ENCODE measurements at places on chromosomes 13 and 19.
A peak's percentile ranks its signal among the peaks of the same experiment; 100 is the strongest.

DNA sequence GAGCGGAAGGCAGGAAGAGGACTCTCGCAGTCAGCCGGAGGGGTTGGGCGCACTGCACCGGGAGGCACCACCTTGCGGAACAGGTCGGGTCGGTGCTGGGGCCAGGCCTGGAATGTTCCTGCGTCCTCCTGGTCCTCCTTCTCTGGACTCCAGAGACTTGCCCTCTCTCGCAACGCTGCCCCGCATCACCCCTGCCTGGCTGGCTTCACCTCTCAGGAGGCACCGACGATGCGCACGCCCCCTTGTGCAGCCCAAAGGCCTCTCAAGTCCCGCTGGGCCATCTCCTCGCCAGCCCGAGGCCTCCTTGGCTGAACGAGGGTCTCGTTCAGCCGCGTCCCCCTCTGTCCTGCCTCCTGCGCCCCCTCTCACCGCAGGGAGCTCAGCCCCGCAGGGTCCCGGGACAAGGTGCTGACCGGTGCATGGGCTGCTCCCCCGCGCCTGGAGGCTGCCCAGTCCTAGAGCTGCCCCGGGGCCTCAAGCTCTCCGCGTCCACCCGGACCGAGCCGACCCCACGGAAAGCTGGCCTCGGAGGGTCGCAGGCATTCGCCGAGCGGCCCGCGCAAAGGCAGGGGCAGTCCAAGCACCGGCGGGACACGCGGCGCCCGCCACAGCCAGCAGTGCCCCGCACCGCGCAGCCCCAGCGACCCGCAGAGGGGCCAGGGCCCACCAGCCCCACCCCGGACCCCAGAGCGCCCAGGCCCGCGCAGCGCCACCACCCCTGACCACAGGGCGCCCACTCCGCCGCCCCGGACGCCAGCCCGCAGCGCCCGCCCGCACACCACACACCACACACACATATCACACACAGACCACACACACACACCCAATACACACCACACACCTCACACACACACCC lies 133.8 kb downstream of the CRYL1 start:
- DNase-seq: no peak

DNA sequence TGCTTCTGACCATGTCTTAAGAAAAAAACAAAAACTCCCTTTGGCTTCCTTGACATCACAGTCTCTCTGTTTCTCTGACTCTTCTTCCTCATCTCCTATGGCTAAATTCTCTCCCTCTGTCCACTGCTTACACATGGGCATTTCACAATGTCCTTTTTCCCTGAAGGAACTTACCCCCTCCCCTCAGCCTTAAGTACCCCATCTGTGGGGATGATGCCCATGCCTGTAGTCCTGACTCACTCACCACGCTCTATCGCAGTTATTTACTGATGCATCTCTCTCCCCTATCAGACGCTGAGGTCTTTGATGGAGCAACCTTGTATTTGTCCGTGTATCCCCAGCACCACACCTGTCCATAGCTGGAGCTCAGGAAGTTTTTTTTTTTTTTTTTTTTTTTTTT lies 32.4 kb downstream of the ACTN4 start:
- DNase-seq: no peak

DNA sequence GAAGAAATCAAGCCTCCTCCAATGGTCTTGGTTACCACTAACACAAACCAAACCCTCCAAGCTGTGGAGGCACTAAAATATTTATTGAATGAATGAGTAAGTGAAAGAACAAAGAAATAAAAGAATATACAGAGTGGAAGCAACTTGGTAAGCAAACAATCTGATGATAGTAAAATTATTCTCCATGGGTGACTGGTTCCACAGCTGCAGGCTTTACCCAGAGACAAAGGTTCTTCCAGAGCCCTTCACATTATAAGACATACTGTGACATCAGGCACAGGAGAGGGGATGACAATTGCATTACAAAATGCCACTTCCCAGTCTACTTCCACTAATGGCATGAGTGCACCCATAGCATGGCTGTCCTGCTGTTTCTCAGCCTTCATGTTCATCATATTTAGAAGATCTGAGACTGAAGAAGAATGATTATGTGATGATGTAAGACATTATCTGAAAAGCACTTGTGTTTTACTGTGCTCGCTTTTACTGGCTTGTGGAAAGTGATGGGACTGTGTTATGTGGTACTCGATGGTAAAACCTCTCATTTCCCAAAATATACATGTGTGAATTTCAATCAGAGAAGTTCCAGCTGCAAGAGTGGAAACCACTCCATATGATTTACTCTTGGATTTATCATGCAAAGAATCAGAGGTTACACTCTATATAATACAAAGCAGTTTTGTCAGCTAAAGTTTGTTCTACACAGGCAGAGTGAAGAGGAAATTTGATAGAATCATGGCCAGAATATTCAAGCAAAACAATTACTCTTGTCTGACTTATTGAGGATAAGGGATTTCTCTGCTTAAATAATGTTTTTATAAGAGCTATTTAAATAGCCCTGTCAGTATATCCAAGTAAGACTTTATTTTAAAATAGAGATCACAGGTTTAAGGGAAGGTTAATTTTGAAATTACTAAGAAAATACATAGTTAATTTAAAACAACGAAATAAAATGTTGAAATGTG lies 220.2 kb upstream of the NBEA start:
- no peak for DNase-seq

- DNase-seq: no peak
These were observed 389.3 kb downstream of the DACH1 start for GRCh38 chr13:71477735-71478134.

DNA sequence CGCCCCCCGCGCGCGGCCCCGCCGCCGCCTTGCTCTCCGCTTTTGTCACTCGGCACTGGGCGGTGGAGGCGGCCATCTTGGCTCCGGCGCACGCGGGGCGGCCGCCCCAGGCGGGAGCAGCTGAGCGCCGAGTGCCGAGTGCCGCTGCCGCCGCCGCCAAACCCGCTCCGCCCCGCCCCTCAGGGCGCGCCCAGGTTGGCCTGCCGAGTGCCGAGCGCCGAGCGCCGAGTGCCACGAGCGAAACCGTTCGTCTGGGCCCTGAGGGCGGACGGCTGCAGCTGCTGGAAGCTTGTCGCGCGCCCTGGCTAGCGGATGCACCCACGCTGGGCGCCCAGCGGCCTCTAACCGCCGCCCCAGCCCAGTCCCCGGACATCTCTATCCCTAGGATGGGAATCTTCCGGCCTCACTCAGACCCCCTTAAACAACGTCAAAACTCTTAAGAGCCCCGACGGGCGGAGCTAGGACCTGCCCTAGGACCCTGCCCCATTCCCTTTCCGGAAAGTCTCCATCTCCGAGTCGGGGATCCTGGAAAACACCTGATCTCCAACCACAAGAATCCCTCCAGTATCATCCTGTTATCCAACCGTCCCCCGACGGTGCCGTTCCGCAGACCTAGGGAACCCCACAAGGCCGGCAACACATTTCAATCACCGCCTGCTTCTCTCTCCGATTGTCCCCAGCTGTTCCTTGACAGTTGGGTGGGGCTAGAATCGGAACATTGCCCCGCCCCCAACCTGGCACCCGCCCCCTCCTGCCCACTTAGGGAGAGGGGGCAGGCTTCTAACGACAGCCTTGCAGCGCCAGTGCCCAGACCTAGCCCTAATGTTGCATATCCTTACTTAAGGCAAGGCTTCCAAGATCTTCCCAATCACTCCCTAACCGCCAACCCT lies 14.1 kb upstream of the AKAP8L start:
- peak; percentile 84 for DNase-seq

DNA sequence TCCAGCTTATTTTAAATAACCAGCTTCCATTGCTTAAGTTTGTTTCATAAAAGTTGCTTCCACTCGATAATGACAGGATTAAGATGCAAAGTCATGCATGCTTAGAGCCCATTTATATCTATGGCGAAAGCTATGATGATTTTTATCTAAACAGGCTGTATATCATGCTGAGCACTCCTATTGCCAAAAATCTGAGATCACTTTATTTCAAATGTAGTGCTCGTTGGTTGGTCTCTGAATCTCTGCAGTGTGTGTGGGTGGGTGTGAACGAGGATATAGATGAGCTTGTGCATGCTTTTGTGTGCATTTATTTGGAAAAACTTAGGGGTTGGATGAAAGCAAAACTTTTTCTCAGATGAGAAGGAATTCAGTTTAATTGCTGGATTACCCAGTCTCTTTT lies 27.0 kb upstream of the ARGLU1 start:
- DNase-seq: no peak

DNA sequence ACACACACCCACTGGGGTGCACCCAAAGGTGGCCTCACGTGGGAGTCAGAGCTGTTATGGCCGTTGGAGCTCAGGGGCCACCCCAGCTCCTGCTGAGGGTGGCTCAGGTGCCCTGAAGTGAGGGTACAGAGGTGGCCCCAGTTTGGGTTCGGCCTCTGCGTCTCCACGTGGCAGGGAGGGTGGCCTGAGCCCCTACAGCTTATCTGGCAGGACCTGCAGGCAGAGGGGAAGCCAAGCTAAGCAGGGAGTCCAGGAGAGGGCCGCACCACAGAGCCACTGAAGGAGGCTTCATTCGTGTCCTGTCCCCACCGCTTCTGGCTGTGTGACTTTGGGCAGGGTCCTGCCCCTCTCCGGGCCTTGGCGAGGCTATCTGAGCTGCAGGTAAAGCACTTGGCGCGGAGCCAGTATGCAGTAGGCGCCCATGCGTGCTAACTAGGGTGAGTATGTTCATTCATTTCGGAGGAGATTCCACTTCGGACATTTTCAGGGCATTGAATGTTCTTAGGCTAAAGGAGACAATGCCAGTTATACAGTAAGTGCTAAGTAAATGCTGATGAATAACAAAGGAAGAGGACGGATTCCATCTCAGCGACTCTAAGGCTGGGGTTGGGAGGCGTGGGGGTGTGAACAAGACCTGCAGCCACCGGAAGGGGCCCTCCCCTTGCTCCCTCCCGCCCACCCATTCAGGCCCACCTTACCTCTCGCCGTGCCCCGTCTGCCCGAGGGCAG lies 4.9 kb downstream of the REX1BD start:
- DNase-seq: no peak

DNA sequence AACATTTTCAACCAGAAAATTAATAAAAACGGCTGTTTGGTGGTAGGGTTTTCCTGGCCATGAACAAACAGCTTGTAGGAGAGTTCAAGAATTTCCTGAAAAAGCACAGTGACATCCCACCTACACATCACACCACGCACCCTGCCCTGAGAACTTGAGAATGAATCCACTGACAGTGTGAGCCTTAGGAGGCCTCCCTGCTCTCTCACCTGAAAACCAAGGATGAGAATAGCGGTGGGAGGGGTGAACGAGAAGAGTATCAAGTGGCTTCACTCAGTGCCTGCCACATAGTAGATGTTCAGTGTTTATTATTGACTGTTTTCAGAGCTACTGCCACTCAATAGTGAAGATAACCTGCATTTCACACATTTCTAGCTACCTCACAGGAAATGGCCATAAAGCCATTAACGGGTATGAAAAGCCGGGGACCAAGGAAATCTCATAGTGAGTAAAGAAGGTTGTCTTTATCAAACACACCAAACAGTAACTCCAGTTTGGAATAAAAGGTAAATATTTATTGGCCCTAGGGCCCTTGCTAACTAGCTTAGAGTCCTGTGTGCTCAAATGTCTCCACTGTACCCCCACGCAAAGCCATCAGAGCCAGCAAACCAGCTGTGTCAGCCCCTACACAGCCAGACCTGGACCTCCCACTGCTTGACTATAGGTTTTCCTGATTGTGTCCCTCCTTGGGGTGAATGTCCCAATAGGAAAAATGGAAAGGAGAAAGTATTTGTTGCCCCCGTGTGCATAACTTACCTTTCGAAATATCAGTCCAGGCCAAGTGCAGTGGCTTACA lies 40.6 kb downstream of the TPT1 start:
- no peak for DNase-seq

DNA sequence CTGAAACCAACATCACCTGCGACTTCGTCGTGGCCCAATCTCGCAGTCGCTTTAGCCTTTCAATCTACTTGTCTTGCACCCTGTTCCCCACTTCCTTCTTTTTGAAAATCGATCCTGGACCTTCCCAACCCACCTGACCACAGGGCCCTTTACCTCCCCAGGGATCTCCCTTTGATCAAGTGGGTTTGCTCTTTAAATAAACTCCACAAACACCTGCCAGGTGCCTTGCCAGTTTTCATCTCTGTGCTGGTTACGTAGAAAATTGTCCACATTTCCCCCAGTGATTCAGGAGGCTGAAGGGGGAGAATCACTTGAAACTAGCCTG lies 14.5 kb upstream of the RAB20 start:
- no peak for DNase-seq

DNA sequence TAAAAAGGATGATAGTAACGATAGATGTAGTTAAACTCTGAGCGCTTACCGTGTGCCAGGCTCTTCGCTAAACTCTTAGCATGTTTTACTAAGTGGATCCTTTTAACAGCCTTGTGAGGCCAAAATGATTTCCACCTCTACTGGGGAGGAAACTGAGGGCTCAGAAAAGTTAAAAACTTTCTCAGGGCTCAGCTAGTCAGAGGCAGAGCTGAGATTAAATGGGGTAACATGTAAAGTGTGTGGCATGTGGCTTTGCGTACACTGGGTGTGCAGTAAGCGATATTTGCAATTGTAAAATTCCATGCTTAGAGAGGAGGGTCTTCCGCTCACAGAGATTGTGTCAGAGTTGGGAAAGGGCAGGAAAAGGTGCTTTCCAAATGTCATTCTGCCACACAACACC lies 1.7 kb downstream of the U2AF2 start:
- DNase-seq: no peak

DNA sequence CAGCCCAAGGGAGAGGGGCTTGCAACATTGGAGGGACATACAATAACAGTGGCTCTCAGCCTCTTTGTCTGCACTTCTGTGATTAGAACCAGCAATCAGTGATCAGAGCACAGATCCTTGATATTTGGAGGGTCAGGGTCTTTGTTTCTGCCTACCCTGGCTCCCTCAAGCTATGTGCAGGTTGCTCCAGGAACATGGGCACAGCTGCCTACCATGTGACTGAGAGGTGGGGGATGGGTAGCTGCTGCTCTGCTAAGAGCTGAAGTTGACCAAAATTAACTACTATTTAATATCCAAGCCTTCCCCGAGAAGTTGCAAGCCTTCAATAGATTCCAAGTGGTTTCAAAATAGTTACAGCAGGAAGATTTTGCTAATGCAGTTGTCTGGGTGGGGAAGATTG lies 202.6 kb downstream of the ZIC5 start:
- no peak for DNase-seq

DNA sequence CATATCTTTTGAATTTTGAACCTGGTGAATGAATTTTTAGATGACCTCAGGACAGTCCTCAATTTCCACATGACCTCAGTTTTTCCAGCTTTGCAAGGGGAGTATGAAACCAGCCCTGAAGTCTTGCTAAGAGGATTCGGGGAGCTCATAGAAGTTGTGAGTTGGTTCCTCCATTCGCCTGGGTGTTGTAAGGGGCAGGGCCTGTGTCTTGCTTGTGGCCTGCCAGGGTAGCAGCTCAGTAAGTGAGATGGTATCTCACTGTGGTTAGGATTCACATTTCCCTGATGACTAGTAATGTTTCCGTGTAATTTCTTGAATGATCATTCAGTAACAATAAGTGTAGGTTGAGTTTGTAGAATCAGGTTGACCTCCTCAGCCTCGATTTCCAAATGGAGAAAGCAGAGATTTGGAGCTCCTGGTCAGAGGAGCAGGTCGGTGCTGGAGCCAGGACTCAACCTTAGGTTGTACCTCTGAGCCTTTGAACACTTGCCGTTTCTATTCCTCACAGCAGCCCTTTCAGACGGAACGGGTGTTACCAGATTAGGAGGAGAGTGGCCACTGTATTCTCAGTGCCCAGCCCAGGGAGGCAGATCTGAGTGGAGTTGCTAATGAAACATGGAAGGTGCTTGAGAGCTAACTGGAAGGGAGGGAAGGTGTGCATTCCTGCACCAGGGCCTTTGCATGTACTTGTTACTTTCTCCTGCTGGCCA lies 14.6 kb downstream of the NACC1 start:
- peak; percentile 73 for DNase-seq
